ENCODE measurements at places on chromosomes 5 and 9.

DNA sequence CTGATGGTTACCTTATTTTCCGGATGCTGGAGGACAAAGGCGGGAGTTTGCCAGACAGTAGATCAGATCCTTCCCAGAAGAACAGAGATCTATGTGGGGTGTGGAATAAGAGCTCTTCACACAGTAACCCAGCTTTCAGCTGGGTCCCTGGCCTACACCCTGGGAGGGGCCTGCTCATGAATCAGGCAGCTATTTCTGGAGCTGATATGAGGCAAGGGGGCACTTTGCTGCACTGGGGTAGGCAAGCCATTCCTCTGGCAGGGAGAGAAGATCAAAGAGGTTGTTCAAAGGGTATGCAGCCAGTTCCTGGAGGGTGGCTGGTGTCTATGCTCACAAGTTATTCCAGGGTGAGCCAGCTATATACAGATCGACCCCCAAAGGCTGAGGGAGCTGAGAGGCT lies 48.6 kb downstream of the CYSTM1 start:
- DNase-seq: no peak

DNA sequence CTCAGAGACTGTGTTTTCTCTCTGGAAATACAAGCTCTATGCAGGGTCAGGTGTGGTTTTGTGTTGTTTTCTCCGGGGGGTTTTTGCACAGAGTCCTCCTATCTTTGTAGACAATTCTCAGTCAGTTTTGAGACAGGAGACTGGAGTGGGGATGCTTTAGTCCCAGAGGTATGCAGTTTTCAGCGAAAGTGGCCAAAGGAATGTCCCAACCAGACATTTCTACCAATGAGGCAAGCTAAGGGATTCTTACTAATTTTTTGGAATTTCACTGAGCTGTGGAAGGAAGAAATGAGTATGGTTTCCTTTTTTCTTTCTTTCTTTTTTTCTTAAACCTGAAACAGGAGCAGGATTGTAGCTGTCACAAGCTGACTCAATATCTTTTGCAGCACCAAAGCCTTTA lies 35.3 kb upstream of the PLPP1 start:
- DNase-seq: no peak

- no peak for DNase-seq
These were observed 49.0 kb upstream of the CTXN3 start for GRCh38 chr5:127599847-127600246.

GRCh38 chr9:127311239-127311741 lies 46.7 kb downstream of the GARNL3 start:
- no peak for DNase-seq

Data from globus pallidus (tissue), 1 donor.